ENCODE measurements at places on chromosomes 2 and 18.

DNA sequence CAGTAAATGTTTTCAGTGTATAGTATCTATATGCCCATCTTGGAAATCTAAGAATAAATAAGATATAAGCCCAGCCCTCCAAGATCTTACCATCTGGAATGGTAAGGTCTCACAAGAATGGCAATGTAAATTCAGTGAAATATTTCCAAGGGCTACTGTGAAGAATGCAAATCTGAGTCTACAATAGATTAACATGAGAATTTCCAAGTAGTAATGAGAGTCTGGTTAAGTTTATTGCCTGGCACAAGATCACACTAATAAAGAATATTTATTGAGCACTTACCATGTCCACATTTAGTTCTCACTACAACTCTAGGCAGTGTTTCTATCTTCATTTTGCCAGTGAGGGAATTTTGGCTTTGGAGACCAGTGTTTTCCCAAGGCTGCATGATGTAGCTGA is 623.9 kb downstream of the NRXN1 start:
- no peak for DNase-seq

DNA sequence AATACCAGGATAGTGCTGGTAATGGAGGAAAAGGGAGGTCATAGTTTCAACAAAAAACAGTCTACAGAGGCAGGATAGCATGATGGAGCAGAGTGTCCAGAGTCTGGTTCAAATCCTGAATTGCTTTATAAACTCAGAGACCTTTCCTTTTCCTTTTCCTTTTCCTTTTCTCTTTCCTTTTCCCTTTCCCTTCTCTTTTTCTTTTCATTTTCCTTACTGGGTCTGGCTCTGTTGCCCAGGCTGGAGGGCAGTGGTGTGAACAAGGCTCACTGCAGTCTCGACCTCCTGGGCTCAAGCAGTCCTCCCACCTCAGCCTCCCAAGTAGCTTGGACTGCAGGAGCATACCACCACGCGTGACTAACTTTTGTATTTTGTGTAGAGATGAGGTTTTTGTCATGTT is 31.7 kb downstream of the GIGYF2 start:
- DNase-seq: no peak

DNA sequence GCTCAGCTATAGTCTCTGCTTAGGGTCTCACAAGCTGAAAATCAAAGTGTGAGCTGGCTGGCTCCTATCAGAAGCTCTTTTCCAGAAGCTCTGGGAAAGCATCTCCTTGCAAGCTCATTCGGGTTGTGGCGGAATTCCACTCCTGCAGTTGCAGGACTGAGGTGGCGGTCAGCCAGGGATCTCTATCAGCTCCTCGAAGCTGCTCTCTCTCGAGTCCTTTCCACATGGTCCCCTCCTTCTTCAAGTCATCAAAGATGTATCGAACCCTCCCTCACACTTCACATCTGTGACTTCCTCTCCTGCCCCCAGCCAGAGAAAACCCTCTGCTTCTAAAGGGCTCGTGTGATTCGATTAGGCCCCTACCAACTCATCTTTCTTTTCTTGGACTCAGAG is 141.7 kb downstream of the ZFP36L2 start:
- DNase-seq: no peak

DNA sequence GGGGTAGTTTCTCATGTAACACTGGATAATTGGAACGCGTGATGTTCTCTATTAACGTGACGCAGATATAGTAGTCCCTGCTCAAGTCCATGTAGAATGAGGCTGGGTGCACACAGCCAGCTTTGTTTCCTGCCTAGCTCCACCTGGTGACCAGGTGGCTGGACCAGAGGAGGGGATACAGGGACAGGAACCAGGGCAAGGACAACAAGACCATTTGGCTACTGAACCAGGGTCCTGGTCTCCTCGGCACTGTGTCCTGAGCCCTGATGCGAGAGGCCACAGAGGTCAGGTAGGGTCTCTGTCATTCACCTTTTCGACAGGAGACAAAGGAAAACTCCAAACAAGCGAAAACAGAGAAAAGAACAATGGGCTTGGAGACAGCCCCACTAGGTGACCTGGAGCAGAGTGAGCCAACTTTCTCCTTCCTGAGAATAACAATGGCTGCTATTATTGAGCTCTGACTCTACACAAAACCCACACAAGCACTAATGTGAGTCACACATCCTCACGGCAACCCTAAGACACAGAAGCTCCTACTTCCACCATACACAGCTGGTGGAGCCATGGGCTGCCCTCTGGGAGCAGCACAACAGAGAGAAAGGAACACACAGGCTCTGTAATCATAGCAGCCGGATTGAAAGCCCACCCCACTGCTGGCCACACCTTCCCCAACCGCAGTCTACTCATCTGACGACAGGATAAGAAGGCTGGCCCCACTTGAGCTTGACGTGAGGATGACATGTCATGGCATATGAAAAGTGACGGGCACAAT is 67.3 kb upstream of the TEX51 start:
- DNase-seq: no peak

- no peak for DNase-seq
These were observed 50.6 kb upstream of the TMEFF2 start for GRCh38 chr2:192245329-192245728.

DNA sequence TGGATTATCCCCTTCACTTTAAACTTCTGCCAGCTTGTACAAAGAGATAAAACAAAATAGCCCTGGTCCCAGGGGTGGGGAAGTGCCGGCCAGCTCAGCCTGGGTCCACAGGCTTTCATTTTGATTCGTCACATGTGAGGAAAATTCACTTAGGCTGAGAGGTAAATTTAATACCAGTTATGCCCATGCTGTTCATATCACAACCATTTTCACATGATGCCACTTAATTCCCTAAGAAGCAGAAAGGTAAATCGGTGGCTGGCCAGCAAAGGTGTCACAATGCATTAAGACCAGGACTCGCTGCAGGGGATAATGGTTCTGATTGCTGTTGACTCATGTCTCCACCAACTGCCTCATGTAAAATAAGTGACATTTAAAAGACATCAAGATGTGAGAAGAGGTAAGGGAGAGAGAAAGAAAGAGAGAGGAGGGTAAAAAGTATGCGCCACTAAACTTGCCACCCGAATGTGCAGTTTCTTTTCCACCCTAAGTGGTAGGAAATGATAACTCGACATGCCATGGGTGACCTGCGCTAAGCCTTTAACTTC is 261.0 kb upstream of the SIX3 start:
- no peak for DNase-seq

DNA sequence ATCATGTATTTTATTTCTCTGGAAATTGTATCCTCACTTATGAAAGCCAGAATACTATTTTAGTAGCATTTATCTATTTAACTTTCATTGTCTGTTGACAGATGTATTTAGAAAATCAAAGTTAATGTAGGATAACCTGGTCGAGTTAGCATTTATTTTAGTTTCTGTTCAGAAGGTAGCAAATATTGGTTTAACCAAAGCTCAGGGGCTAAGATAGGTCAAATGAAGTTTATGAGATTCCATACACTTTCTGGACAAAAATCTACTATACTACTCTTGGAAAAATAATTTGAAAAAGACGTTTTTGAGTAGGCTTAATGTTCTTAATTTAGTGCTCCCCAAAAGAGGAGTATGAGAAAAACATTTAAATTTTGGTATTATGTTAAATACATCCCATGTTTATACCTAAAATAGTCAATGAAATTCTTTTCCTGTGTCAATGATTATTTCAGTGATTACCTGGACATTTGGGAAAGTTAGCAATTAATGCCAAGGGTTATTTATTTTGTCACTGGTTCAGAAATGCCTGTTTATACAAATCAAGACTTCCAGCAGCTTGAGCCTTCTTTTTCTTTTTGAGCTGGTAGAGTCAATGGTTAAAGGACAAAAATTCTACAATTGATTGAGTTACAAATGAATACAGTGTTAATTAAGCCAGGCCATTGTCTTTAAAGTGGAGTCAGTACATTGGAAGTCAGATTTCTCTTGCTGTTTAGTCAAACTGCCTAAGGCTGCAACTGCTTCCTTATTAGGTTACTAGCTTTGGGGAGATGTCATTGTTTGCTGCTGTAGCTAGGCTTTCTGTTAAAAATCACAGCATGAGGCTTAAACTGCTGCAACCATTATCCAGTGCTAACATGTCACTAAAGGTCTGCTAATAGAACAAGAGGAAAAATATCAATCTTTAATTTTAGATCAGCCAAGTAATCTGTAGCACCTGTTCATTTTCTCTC is 182.3 kb downstream of the CAMKMT start:
- no peak for DNase-seq

DNA sequence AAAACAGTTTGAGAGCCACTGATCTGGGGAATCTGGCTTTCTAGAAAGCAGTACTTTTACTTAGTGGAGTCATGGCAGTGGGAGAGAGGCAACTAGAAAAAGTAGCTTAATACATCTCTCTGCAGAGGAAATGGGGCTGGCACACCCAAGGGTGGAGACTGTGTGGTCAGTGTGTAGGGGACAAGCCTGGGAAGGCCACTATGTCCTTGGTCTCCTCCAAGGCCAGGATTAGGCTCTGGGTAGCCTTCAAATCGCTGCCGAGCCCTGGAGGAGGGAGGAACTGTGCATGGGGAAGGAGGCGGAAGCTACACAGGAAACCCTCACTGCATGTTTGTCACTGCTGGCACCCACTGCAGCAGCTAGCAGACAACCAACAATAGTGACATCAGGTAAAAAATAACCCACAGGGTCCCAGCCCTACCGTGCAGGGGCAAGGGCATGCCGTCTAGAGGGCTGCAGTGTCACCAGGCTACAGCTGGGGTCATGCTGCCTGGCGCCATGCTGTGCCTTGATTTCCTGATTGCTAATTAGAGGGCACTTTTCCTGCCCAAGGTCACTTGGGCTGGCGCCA is 34.8 kb downstream of the LBH start:
- peak; percentile 75 for DNase-seq

- DNase-seq: no peak
These were observed 38.3 kb upstream of the RMDN2 start for GRCh38 chr2:37886745-37887144.

- DNase-seq: no peak
These were observed 206.2 kb downstream of the SRBD1 start for GRCh38 chr2:45404807-45405297.

DNA sequence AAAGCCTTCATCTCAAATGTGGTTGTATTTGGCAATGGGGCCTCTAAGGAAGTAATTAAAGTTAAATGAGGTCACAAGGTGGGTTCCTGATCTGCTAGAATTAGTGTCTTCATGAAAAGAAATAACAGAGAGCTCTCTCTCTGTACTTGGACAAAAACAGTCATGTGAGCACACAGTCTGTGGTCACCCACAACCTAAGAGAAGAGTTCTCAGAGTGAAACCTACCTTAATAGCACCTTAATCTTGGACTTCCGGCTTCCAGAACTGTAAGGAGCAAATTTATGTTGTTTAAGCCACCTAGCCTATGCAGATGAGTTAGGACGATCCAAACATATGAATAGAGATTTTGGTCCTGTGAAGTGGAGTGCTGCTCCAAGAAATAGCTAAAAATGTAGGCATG is 758.9 kb downstream of the LRRTM4 start:
- DNase-seq: no peak

DNA sequence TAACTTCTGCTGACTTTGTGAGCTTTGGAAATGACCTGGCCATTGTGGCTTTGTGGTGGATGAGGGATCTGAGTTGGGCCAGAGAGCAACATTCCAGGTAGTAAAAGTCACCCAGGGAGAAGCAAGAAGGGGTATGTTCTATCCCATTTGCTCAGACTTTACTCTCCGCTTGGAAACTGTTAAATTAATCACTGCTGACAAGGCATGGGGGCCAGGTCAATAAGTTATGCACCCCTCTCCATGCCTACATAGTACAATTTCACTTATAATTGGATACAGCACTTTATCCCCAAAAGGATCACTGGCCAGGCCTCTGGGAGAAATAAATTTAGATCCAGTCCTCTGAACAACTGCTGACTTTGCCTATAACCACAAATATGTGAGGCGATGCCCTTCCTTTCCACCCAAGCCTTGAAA is 92.1 kb downstream of the RPRM start:
- no peak for DNase-seq

DNA sequence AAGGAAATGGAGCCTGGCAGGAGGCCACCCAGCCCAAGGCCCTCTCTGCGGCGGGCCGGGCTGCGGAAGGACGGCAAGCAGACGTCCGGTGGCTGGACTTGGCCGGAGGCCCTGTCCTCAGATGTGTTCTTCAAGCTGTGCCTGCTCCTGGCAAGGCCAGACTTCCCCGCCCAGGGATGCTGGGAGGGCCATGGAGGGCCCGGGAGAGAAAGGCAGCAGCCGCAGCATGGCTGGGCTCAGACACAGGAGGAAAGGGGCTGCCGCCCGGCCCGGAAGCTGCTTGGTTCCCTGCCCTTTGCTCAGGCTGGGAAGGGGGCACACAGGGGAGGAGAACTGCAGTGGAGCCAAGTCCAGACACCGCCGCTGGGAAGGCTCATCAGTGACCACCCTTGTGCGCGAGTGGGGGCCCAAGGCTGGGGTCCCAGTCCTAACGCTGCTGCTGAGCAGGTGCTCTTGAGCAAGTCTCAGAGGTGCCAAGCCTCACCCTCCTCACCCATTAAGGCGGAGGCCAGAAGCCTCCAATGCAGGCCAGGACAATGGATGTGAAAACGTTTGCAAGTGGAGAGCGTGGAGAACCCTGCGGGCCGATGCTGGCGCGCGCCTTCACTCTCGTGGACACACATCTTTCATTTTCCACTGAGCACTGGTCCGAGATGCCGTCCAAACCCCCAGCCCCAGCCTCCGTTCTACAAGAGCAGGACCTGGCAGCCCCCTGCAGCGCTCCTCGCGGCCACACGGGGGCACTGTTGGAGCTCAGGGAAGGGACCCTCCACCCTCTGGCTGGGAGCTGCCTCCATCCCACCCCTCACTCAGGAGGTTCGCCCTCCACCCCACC is 7.9 kb downstream of the CROCC2 start:
- DNase-seq: peak; percentile 39

- no peak for DNase-seq
These were observed 14.4 kb downstream of the COPS9 start for GRCh38 chr2:240121675-240122074.

DNA sequence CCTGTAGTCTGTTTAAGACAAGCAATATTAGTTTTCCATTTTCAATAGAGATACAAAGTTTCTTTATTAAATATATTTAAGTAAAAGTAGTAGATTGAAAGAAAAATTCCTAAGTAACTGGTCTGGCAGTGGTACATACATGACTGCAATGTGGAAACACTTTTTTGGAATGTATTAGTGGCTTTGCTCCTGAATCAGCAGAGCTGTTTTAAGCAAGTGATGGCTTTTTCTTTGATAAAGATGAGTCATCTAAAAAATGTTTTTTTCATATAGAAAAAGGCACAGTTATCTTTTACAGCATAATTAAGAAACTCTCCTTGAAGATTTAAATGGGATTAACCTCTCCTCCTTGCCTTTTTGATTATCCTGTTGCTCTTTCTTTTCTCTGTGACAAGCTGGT is 34.9 kb downstream of the KDM3A start:
- no peak for DNase-seq

- no peak for DNase-seq
These were observed 274.7 kb downstream of the RNF144A start for GRCh38 chr2:7191932-7192331.

All from central memory CD4-positive, alpha-beta T cell (primary cell).